ENCODE measurements at places on chromosomes 2 and 18.

GRCh38 chr2:50953021-50953420, 78.9 kb downstream of the NRXN1 start:
- DNase-seq: no peak

DNA sequence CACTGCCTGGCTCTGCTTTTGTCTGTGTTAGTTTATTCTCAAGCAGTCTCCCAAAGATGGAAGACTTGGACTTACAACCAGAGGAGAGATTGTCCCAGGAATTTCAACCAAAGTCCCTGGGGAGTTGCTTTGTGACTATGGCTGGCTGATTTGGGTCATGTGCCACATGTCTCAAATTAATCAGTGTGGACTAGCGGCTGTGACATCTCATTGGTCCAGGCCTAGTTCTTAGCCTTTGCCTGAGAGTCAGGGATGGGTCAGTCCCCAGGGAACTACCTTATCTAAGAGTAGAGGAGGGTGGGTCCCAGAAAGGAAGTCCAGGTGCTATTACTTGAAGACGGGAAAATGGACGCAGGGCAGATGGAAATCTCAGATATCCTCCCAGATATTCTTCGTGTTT, 217.1 kb downstream of the ACKR3 start:
- DNase-seq: no peak

DNA sequence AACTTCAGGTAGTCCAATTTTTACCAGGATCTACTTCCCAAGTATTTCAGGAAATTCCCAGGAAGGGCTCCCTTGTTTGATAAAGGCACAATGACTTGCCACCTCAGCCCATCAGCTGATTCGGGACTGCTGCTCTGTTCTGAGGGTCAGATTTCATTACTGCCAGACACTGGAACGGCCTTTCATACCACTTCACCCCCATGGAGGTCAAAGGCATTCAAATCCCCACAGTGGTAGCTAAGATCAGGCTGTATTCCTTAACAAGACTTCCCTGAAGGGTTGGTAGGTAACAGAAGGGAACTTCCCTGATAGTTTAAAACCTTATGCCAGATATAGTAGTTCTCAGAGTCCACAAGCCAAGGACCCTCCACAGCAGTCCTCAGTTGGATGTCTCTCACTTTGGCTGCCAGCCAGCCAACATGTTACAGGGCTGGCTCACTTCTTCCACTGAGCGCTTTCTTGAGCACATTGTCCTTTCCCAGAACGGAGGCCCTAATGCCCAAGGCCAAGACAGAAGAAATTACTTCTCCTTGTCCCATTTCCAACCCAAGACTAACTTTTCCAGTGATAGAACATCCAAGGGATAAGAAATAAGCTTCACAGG, 40.0 kb upstream of the GLS start:
- DNase-seq: no peak

DNA sequence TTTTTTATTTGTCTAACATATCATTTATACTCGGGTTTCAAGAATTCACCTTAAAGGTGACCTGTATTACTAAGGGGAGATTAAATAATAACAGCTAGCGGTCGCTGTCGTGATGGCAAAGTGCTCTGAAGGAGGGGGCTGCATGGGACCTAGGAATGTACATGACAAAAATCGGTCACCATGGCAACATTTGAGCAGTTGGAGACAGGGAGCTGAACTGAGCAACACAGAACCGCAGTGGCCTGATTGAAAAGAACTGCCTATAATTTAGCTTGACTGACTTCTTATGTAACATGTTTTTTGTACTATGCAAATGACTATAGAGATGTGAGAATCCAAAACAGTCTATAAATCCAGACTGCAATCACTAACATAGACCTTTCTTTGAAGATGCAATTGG, 34.3 kb upstream of the EPHA4 start:
- no peak for DNase-seq

- DNase-seq: no peak
These were observed 138.7 kb downstream of the PRKCE start for GRCh38 chr2:45789961-45790723.

DNA sequence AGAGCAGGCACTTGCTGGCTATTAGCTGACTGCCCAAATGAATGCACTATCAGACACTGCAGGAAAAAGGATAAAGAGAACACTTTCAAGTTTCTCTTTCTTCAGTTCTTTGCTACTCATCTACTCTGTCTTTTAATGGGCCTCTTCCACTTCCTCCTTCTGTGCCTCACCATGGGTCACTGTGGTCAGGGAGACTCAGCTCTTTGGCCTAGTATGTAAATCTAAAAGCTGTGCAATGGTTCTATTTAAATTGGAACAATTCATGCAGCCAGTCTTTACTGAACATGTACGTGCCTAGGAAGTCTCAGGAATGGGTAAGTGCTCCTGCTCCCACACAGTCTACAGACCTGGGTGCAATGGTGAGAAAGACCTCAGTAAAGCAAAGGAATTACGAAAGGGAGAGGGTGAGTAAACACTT, 79.1 kb upstream of the DNMT3A start:
- no peak for DNase-seq

GRCh38 chr2:62303788-62304187, 107.9 kb downstream of the B3GNT2 start:
- no peak for DNase-seq

- DNase-seq: no peak
These were observed 156.3 kb upstream of the NT5C1B start for GRCh38 chr2:18745431-18746272.

DNA sequence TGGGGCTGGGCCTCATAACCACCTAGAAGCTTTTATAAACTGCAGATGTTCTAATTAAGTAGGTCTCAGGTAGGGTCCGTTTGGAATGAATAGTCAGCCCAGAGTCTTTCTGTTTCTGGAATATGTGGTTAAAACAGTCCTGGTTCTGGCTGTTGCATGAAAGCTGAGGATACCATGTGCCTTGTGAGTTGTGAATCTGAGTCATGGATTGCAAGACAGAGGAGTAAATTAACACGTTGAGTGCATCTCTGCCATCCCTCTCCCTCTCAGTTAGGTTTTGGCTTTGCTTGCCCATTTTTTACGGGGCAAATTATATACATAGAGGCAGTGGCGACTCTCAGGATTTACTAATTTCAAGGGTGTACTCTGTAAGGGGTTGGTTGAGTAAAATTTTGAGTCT, 59.1 kb downstream of the NCK2 start:
- no peak for DNase-seq

GRCh38 chr2:33321236-33321771, 155.1 kb upstream of the RASGRP3 start:
- no peak for DNase-seq

GRCh38 chr2:67459761-67460160, 62.6 kb downstream of the ETAA1 start:
- DNase-seq: no peak

DNA sequence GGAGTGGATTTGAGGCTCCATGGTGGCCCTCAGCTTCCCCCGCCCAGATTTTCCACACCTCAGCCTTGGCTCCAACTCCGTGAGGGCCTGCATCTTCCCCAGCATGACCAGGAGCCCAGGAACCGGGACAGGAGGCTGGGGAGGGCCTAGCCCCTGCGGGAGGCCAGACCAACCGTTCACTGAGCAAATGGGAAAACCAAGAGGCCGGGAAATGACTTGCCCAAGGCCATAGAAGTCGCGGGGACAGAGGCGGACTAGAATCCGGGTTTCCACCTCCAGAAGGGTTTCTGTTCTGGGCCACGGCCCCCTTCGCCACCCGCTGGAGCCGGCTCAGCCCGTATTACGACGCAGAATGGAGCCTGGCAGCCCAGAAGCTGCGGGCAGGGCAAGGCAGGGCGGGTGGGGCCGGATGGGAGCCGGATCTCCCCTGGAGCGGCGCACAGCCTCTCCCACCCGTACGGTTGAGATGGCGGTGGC, 7.9 kb upstream of the CRYBA2 start:
- DNase-seq: no peak

DNA sequence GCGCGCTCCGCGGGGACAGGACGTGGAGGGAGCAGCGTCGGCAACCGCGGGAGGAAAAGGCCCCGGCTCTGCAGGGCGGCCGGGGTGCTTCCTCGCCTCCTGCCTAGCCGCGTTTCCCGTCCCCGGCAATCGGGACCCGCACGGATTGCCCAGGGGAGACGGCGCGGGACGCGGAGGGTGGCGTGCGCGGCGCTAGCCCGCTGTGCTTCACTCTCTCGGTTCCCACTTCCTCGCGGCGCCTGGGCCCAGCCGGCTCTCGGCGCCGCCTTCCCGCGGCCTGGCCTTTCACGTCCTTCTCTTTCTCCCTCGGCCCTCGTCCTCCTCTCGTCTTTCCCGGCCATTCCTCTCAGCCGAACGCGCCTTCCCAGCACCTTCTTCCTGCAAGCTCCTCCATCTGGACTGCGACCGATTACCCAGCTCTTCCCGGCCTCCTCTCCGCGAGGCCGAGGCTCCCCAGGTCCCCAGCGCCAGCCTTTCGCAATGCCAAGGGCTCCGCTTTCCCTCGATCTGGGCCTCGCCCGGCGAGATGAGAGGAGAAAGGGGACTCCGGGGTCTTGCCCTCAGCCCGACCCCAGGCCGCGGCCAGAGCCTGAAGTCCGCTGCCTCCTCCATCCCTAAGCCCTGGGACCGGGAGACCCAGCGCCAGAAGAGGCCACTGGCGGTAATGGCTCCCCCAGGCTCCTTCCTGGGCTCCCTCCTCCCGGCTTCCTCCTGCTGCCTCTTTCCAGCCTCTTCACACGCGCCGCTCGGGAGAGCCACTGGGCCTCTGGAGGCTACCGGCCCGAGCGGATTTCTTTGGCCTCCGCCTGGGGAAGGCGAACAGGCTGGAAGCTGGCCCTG, 34.3 kb upstream of the ATP6V1B1 start:
- DNase-seq: no peak

DNA sequence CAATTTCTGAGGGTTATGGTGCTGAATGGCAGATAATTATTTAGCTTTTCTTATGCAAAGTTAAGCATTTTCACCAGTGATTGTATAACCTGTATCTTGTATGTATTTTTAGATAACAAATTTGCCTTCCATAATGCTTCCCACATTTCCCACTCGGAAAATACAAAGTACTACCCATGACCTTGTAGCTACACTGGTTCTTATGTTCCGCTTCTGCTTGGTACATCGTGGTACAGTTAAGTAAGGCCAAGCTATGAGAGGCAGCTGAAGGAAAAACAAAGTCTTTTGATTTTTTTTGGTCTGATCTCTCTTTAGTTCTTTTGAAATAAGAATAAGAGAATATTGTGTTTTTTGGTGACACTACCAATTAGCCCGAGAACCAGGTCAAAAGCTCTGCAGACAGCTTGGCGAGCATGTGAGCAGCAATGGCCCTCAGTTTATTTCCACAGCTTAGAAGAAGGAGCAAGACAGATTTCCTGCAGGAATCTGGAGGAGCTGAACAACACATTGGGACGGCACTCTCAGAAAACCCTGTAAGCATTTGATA, 26.8 kb downstream of the SH3YL1 start:
- no peak for DNase-seq

DNA sequence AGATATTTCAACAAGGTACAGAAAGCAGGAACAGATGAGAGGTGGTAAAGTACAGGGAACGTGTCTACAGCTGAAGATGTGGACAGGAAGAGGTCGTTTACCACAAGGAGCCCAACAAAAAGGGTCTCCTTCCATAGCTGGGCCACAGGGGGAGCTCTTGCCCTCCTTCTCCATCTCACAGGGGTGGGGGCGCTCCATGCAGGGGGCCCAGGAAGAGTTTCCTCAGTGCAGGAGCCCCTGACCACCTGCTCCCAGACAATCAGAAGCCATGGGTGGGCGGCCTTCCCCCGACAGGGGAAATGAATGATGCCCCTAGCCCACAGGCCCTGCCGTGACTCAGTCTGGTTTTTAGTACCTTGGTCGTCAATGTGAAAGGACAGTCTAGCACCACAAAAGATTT, 163.6 kb upstream of the ZNF516 start:
- DNase-seq: no peak

DNA sequence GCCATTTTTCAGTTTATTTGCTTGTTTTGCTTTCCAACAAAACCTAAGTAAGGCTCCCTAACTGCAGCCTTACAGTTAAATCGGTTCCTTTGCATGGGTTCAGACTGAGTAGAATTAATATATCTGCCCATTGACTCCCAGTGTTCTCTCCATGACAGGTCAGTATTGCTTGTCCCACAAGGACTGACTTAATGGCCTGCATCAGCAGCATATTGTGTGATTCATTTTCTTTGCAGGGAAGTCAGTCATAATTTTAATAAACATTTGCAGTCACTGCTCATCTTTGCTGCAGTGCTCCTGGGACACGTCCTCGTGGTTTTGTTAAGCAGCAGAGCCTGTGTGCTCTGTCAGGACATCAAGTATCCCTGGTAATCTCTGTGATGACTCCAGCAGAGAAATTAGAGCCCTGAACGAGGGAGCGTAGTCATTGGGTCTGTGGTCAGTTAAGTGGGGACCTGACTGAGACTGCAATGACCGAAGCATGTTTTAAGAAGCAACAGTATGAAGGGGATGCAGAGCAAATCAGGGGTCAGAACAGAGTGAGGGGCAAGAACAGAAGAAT, 93.3 kb downstream of the CDH20 start:
- DNase-seq: no peak

DNA sequence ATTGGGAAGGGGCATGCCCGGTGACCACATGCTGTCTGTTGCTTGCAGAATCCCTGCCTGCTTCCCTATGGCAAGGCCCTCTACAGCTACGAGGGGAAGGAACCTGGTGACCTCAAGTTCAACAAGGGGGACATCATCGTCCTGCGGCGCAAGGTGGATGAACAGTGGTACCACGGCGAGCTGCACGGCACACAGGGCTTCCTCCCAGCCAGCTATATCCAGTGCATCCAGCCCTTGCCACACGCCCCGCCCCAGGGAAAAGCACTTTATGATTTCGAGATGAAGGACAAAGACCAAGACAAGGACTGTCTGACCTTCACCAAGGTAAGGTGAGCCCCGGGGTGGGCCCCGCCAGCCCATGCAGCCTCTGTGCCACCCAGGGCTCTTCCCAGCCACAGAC, 218.6 kb downstream of the SH3RF3 start:
- DNase-seq: no peak

GRCh38 chr18:66560094-66560493, 43.8 kb downstream of the CDH19 start:
- DNase-seq: no peak

GRCh38 chr2:235052514-235053354, 100.9 kb downstream of the SH3BP4 start:
- DNase-seq: no peak

DNA sequence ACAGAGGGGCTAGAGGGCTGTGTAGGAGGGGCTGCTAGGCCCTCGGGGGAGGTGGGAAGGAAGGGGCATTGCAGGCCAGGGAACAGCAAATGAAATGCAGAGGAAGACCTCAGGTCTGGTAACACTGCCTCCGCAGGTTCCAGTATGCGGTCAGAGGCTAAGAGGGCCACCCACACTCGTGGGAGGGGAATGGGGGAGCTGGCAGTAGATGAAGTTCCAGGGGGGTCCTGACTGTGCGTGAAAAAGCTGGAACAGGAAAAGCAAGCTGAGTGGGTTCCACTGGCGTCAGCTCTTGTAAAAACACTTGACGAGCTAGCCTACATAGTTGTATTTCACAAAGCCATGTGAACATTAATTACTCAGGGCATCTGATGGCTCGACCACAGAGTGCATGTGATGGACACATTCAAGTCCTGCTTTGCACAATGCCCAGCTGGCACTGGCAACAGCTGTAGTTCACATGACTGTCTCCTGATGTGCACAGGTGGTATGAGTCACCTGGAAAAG, 29.0 kb upstream of the PTPN4 start:
- DNase-seq: no peak

- DNase-seq: no peak
These were observed 32.1 kb upstream of the SPAG16 start for GRCh38 chr2:213252206-213252605.
